ENCODE measurements at places on chromosomes 1 and 21.

GRCh38 chr1:89771991-89772560 is 48.8 kb upstream of the LRRC8D start:
- DNase-seq, result no peak

DNA sequence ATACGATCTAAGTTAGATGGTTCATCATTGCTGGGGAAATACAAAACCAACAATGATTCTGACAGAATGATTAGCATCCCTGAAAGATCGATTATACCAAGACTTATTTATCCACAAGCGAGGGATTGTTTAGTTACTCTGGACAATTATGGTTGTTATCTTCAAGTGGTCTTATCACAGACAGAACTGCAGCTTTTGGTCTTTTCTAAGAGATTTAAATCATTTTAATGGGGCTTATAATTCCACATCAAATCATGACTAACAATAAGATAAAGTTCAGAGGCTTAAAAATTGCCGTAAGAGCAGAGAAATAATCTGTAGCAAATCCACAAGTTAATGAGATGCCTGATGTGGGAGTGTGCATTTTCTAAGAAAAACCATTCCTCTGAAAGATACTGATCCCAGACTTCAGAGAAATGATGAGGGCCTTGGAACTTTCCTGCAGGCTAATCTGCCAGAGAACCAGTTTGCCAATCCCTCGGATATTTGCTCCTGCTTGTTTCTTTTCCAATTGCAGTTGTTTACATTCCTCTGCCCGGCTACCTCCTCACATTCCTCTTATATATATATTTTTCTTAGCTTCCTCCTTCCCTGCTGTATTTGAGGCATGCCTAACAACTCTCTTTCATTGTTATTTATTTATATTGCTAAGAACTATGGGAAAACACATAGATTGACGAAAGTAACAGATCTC is 134.8 kb downstream of the BACH1 start:
- DNase-seq, result no peak

- DNase-seq, result no peak
These were observed 200.2 kb downstream of the APP start for GRCh38 chr21:25970254-25970930.

DNA sequence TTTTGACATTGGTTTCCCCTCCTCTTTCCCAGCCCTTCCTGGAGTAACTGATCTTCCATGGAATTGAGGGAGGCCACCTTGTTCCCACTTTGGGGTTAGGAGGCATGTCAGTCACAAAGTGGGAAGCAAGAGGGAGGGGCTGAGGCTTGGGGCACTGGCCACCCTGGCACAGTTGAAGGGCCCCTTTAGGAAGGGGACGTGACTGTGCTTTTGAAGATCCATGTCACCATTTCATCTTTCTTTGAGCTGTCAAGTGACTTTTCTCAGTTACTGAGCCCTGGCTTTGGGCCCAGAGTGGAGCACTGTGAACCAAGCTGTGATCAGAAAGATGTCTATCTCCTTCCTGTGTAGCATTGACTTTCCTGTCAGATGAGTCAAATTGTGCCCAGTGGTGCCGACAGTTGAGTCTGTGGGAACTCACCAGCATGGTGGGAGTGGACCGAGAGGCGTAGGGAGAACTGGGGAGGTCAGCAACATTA is 38.5 kb upstream of the TDRD10 start:
- no peak for DNase-seq

- no peak for DNase-seq
These were observed 11.0 kb downstream of the SLC2A5 start for GRCh38 chr1:9058465-9058864.

GRCh38 chr1:201111672-201112071 is 554 bp downstream of the CACNA1S start:
- DNase-seq, result no peak

DNA sequence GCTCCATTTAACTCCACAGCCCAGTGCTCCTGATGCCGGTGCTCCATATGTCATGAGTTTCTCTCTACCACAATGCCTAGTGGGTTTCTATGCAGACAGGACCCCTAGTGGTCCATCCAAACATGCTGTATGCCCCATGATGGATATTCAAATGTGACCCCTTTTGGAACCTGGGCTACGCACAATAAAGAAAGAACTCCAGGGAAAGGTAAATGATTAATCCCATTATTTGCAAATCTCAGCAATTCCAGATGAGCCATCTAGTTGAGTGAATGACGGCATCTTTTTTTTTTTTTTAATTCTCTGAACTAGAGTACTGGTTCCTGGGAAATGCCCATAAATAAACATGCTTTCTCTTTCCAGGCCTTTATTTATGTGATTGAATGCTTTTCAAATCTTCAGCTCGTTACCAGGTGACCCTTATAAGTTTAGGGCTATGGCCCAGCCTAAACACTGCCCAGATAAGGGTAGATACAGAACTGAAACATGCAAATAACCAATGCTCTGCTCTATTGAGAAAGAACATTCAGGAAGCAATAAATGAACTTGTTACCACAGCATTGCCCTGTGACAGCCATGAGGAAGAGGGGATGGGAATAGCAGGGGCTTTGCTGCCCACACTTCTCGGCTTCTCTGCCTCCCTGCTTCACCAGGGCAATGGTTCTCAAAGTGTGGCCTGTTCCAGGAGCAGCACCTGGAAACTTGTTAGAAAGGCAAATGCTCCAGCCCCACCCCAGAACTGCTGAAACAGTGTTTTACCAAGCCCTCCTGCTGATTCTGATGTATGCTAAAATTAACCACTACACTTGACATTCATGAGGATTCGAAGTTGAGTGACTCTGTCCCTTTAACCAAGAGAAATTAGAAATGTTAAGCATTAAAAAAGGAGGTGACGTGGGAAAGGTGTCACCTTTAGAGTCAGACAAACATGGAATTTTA is 151.7 kb downstream of the SEC16B start:
- no peak for DNase-seq

GRCh38 chr1:150151291-150152181 is 1.8 kb downstream of the PLEKHO1 start:
- DNase-seq, result no peak

GRCh38 chr1:51648180-51649109 is 31.6 kb downstream of the OSBPL9 start:
- peak; percentile 68 for DNase-seq

GRCh38 chr1:85884372-85885035 is 176.3 kb upstream of the ZNHIT6 start:
- DNase-seq, result no peak

DNA sequence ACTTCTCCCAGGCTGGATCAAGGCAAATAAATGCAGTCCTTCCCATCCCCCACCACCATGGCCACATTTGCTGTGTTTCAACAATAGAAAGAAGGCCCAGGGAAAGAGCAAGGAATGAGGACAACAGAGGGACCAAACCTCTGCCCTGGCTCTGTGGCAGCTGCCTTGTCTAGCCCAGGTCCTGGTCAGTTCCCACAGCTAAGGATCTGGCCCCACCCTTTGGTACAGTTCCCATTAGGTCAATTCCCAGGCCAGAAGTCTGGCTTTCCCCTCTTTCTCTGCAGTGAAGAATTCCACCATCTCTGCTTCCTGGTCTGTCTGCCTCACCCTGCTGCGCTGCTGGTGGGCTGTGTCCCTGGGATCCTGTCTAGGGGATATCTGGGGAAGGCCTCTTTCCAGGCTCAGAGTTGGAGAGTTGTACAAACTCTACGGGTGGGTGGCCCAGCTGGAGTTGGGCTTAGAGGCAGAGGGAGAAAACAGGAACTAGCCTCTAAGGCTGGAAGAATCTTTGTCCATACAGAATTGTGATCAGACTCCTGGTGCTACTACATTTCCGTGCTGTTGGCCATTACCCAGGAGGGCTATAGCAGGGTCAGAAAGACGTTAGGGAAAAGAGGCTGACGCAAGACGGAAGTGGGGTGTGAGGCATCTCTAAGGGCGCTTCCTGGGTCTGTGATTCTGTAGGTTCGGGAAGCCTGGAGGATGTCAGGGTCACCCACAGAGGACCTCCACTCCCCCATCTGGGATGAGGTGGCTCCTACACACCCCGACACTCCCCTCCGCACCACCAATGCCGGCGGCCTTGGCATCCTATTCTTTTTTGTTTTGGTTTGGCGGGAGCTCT is 953 bp upstream of the NDUFS2 start:
- DNase-seq, result peak; percentile 80

- DNase-seq, result no peak
These were observed 28.8 kb upstream of the SLC19A1 start for GRCh38 chr21:45570826-45571601.

DNA sequence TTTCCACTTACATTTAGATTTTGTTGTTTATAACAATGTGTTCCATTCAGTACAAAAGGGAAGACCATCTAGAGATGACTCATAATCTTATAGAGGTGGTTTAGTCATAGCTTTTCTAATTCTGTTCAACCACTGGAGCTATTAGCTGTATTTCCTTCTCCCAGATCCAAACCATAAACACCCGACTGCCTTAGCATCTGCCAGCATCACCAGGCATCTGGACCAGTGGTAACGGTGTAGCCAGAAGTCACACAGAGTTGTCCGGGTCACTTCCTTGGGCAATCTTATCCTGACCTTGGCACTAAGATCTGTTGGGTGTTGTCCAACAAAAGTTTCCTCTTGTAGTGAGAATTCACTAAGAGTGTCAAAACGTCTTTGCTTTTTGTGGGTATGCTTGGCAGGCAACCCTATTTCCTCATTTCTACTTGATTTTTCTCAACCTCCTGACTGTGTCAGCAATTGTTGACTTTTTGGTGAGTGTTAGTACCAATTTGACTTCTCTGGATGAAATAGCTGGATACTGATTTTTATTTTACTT is 372.1 kb upstream of the B3GALT2 start:
- DNase-seq, result peak; percentile 76

- DNase-seq, result no peak
These were observed 105.5 kb downstream of the LRIG2 start for GRCh38 chr1:113178522-113178921.
